ENCODE measurements at places on chromosomes 1 and 21.

- no peak for DNase-seq
Measured at GRCh38 chr1:43851561-43852338, 81.9 kb upstream of the ARTN start.

- no peak for DNase-seq
Measured at GRCh38 chr1:11982010-11982392, 1.8 kb downstream of the MFN2 start.

DNA sequence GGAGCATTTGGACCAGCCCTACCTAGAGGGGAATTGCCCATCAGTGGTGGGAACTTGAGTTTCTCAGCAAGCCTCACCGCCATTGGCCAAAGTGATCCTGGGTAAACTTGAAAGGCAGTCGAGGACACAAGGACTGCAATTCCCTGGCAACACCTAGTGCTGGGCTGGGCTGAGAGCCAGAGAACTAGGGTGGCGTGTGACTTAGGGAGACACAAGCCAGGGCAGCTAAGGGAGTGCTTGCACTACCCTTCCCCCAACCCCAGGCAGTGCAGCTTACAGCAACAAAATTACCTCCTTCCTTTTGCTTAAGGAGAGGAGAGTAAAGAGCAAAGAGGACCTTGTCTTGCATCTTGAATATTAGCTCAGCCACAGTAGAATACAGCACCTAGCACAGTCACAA lies 176.9 kb upstream of the PRMT6 start:
- no peak for DNase-seq

- DNase-seq, result no peak
Measured at GRCh38 chr1:109214695-109215623, 1.2 kb downstream of the SARS1 start.

- DNase-seq, result no peak
Measured at GRCh38 chr1:54284781-54285529, 85.0 kb downstream of the MRPL37 start.

DNA sequence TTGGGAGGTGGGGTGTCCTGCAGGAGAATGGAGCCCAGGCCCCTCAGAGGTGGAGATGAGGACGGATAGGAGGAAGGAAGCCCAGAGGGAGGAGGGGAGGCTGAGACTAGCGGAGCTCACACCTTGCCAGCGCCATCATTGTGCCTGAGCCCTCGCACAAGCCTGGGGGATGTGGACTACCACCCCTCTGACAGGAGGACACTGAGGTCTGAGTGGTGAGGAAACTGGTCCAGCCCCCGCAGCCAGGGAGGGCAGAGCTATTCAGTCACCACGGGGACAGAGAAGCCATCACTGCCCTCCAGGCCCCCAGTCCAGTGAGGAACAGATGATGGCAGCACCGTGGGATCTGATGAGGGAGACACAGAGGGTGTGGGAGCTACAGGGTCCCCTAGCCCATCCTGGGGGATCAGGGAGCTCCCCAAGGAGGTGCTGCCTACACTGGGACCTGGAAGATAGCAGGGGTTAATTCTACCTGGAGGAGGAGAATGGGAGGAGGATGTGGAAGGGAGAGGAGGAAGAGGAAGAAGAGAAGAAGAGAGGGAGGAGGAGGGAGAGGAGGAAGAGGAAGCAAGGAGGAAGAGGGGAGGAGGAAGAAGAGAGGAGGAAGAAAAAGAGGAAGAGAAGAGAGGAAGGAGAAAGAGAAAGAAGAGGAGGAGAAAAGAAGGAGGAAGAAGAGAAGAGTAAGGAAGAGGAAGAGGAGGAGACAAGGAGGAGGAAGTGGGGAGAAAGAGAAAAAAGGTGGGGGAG lies 31.0 kb downstream of the MATN1 start:
- no peak for DNase-seq

DNA sequence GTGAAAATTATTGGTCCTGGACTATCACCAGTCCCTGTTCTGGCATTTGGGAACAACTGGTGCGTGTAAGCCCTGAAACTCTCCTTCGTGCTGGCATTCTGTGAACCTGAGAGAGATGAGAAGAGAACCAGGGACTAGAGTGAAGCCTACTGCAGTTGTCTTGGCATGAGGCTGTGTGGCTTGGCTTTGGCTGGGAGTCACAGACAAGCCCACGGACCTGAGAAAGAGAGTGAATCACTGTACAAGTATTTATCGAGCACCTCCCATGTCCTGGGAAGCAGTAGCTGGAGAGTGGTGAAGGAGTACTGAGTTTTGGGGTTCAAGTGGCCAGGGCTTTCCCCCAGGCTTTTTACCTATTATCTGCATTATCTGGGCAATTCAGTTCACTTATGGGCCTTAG lies 63.3 kb downstream of the FGGY start:
- DNase-seq, result no peak

- DNase-seq, result no peak
Measured at GRCh38 chr1:228938537-228938901, 203.2 kb downstream of the RHOU start.

- no peak for DNase-seq
Measured at GRCh38 chr1:18942340-18942739, 14.1 kb downstream of the IFFO2 start.

DNA sequence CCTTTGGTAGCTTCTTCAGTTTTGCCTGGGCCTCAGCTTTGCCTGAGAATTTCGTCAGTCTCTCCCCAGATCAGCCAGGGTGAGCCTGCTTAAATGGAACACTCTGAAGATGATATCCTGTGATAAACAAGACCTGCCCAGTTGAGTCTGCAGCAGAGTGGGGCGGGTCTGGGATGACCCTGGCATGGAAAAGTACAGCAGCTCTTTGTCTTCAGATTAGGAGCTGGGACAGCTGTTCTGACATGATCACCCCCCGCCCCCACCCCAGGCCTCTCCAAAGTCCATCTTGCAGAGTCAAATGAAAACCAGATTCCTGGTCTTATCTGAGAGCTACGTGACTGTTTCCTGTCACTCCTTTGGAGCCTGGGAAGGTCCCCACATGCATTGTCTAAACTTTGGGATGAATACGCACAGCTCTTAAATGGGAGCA lies 2.2 kb upstream of the TMEM51 start:
- DNase-seq, result no peak

DNA sequence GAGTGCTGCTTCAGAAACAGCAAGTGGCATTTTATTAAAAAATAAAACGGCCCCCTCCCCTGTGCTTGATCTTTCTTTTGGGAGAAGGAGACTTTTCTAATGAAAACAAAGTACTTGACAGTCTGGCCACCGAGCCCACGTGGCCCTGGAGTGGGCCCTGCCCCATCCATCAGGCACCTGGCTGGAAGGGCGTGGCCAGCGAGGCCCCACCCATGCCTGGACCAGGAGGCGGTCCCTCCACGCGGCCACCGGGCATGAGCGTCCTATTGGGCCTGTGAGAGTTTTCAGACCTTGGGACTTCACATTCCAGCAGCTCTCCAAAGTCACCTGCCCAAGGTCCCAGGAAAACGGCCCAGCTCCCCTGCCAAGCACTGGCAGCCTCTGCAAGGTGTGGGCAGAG lies 144.7 kb downstream of the CASZ1 start:
- DNase-seq, result no peak

Measured in activated CD4-positive, CD25-positive, alpha-beta regulatory T cell treated with anti-CD3 and anti-CD28 coated beads, Interleukin-2, amount 50 U/mL, for 72 hours (primary cell).